Stimulated activated CD4-positive, alpha-beta T cell treated with anti-CD3 and anti-CD28 coated beads, Interleukin-4, amount 100 ng/mL, for 1 hour (primary cell): ENCODE measurements at places on chromosomes 6 and 20.
A peak's percentile ranks its signal among the peaks of the same experiment; 100 is the strongest.

DNA sequence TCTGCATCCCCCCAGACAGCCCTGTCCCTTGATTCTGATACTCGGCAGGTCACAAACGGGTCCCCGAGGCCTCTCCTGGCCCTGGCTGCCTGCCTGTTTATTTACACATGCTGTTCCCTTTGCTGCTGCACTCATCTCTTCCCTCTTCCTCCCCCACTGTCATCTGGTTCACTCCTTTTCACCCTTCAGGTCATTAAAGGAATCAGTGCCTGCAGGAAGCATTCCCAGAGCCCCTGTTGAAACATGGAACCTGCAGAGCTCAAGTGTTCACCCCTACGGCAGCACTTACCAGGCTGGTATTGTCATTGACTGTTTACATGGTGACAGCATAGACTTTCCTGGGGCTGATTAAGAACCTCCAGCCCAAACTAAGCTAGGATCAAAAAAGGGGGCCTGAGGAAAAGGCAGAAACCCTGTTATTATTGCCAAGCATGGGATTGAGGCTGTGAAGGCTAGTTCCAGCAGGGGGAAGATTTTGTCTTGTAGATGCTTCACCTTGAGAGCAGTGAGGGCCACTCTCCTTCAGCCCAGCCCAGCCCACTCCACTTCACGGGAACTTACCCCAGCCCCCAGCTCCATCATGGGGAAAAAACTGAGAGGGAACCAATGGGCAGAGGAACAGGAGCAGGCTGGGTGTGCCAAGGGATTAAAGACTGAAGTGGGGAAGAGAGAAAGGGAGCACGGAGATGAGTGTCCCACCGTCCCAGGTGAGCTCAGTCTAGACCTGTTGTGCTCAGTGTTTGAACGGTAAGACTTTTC is 73.2 kb downstream of the JPH2 start:
- DNase-seq, result no peak

DNA sequence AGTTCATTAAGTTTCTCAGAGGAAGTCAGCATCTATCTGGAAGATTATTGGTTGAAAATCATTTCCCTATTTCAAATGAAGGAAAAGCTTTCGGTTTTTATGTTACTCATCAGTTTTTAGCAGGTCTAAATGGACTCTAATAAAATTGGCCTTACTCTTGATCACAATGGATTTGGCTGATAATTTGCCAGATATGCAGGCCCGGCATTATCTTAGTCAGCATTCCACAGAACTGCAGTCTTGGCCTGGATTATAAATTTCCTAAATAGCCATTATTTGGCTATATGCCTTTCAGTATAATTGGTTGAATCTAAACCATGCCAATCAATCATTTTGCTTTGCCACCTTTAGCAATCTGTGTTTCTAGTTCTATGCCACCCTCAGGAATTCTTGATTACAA is 91.7 kb upstream of the KCNQ5 start:
- no peak for DNase-seq

- DNase-seq, result no peak
Measured at GRCh38 chr20:24456398-24456781, 13.0 kb upstream of the SYNDIG1 start.

- DNase-seq, result peak; percentile 30
Measured at GRCh38 chr6:41846666-41847237, 48.4 kb downstream of the USP49 start.

- no peak for DNase-seq
Measured at GRCh38 chr6:70586114-70586513, 19.4 kb downstream of the SDHAF4 start.

- no peak for DNase-seq
Measured at GRCh38 chr6:98716341-98716740, 118.0 kb upstream of the POU3F2 start.

GRCh38 chr20:12893019-12893418 is 115.8 kb upstream of the SPTLC3 start:
- DNase-seq, result no peak

- no peak for DNase-seq
Measured at GRCh38 chr20:1893721-1894470, 1.3 kb upstream of the SIRPA start.

DNA sequence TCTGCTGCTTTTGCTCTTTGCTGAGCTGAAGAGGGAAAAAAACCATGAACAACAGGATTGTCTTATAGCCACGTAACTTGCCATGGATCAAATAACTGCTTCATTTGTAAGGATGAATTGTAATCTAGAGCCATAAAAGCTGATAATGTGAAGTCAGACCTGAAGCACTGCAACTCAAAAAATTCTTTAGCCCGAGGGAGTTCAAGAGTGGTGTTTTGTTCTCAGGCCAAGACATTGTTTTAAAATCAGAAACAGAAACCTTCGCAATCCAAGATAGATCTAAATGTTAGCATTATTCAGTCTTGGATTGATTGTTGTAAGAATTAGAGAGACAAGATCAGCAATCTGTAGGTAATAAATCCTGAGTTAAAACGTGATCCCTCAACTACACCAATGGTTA is at the start of gene TRAPPC3L:
Gene TRAPPC3L (minus strand): TSS at position 34 of the 400 bp plus-strand sequence. CDS start 170 bp downstream, outside the sequence.
- no peak for DNase-seq

- no peak for DNase-seq
Measured at GRCh38 chr20:3133155-3133554, 26.5 kb downstream of the FASTKD5 start.

- DNase-seq, result peak; percentile 71
Measured at GRCh38 chr20:34824806-34825529, 483 bp downstream of the NCOA6 start.

GRCh38 chr20:47859278-47859677 is 74.0 kb upstream of the SULF2 start:
- DNase-seq, result no peak

DNA sequence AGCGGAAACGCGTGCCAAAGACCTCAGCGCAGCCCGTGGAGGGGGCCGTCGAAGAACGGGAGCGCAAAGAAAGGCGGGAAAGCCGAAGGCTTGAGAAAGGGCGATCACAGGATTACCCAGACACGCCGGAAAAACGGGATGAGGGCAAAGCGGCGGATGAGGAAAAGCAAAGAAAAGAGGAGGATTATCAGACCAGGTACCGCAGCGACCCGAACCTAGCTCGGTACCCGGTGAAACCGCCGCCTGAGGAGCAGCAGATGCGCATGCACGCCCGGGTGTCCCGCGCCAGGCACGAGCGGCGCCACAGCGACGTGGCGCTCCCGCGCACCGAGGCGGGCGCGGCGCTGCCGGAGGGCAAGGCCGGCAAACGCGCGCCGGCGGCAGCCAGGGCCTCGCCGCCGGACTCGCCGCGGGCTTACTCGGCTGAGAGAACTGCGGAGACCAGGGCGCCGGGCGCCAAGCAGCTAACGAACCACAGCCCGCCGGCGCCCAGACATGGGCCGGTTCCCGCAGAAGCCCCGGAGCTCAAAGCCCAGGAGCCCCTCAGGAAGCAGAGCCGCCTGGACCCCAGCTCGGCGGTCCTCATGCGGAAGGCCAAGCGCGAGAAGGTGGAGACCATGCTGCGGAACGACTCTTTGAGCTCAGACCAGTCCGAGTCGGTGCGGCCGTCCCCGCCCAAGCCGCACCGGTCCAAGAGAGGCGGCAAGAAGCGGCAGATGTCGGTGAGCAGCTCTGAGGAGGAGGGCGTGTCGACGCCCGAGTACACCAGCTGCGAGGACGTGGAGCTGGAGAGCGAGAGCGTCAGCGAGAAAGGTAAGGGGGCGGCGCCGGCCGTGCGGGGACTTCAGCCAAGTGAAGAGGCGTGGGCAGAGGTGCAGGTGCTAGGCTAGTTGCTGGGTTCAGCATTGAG is 296.2 kb downstream of the RIMS1 start:
- no peak for DNase-seq

DNA sequence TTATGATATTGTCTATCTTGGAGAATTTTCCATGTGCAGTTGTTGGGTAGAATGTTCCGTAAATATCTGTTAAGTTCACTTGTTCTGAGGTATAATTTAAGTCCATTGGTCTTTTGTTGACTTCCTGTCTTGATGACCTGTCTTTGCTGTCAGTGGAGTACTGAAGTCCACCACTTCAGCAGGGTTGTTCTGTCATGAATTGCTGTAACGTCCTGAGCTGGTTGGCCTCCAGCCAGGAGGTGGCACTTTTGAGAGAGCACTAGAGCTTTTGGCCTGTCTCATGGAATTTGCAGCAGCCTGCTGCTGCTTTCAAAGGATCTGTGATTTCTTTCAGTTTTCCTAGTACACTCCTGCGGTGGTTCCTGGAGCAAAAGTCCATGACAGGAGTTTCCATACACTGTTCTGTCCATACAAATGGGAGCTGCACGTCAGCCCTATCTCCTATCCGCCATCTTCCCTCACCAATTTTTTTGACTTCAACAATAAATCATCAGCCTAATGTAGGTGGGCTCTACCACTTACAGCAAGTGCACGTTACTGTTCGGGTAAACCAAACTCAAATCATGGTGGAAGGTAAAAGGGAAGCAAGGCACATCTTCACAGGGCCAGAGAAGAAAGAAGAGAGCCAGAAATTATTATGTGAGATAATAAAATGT is 46.9 kb upstream of the TRERF1 start:
- DNase-seq, result no peak

DNA sequence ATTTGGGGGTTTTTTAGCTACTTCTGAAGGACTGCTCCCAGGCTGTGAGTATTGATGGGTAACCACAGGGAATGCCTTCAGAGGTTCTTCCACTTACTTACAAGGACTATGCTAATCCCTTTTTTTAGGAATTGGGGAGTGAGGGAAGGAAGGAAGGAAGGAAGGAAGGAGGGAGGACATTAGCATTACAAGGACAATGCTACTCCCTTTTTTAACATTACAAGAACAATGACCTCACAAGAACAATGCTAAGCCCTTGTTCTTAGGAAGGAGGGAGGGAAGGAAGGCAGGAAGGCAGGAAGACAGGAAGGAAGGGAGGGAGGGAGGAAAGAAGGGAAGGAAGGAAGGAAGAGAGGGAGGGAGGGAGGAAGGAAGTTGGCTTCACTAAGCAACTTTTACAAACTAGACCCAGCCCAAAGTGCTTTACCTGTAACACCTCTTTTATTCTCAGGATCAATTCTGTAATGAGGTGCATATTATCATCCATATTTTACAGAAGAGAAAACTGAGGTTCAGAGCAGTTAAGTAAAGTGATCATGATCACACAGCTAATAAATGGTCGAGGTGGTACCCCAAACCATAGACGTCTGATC is 446.8 kb upstream of the JARID2 start:
- DNase-seq, result no peak

GRCh38 chr6:20021795-20022194 is 184.6 kb downstream of the ID4 start:
- DNase-seq, result no peak

DNA sequence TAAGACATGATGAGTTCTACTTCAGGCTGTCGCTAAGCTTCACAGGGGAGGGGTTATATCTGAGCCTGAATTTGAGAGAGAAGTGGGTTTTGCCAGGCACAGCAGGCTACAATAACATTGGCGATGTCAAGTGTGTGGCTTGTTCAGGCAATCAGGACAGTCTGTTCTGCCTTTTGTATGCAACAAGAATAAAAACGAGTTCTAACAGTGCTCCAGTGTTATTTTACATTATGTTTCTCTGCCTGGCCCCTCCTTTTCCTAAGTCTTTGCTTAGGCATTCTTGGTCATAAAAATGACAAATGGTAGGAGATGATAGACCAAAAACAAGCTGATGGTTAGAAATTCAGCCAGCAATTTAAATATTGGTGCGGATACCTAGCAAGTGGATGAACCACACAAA is 26.8 kb downstream of the PAQR8 start:
- DNase-seq, result no peak

- DNase-seq, result no peak
Measured at GRCh38 chr6:54574671-54575070, 266.4 kb downstream of the TINAG start.

GRCh38 chr6:137738931-137739504 is 128.0 kb upstream of the TNFAIP3 start:
- no peak for DNase-seq

DNA sequence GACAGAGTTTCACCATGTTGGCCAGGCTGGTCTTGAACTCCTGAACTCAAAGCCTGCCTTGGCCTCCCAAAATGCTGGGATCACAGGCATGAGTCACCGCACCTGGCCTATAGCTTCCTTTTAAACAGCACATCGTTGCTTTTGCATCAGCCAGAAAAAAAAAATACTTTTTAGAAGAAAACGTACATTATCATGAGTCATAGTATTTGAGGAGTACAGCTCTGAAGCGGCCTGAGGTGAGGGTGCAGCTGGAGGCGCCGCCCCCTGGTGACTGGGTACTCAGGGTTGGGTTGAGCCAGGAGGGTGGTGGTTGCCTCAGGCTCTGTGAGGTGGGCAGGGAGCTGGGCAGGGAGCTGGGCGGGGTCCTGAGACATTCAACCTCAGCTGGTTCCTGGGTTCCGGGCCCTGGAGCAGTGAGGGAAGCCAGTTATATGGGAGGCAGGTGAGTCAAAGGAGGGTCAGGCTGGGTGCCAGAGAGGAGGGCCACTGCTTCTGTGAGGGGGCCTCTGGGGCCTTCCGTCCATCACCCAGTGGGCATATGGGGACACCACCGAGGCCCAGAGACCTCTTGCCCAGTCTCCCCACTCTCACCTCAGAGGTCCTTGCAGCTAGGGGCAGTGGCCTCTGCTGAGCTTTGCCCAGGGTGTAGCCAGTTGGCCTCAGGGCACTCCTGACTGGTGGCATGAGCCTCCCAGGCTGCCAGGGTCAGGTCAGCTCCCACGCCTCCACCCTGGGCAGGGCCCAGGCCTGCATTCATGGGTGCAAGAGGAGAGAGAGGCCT is 11.7 kb upstream of the ID1 start:
- DNase-seq, result peak; percentile 22

GRCh38 chr20:50215926-50216325 is 25.3 kb downstream of the CEBPB start:
- DNase-seq, result no peak

DNA sequence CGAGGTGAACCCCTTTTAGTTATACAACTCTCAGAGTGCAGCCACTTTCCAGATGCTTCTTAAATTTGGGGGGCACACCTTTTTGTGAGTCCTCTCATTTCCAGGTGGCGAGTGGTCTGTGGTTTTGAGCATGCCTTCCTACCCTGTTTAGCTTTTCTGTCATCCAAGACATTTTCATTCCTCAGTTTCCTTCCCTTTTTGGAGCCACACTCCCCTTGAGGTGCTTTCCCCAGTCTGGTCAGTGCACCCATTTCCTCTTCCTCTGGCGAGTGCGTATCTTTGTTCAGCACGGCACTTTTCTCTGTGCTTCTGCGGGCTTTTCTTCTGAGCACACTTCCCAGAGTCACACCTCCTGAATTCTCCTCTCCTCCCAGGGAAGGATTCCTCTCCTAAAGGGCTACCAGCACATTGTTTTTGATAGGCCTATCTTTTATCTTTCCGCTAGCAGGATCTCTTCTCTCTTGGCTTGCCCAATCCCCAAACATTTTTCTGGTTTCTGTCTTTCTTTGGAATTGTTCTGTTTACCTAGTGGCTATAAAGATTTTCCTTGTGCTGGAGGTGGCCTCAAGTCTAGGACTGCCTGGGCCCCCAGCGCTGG is 1.4 kb downstream of the PHF20 start:
- DNase-seq, result peak; percentile 6

DNA sequence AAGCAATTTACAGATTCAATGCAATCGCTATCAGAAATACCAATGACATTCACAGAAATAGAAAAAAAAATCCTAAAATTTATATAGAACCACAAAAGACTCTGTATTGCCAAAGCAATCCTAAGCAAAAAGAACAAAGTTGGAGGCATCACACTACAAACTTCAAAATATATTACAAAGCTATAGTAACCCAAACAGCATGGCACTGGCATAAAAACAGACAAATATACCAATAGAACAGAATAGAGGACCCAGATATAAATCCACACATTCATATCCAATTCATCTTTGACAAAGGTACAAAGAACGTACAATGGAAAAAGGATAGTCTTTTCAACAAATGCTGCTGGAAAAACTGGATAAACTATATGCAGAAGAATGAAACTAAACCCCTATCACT is 11.6 kb upstream of the NELFCD start:
- DNase-seq, result no peak

GRCh38 chr20:20089018-20089417 is 36.7 kb downstream of the CFAP61 start:
- no peak for DNase-seq

GRCh38 chr20:32986331-32986966 is 17.8 kb downstream of the SUN5 start:
- DNase-seq, result no peak
